ENCODE measurements at places on chromosomes 2 and 18.
A peak's percentile ranks its signal among the peaks of the same experiment; 100 is the strongest.

GRCh38 chr2:46042207-46042637 lies 255.0 kb upstream of the EPAS1 start:
- no peak for DNase-seq

DNA sequence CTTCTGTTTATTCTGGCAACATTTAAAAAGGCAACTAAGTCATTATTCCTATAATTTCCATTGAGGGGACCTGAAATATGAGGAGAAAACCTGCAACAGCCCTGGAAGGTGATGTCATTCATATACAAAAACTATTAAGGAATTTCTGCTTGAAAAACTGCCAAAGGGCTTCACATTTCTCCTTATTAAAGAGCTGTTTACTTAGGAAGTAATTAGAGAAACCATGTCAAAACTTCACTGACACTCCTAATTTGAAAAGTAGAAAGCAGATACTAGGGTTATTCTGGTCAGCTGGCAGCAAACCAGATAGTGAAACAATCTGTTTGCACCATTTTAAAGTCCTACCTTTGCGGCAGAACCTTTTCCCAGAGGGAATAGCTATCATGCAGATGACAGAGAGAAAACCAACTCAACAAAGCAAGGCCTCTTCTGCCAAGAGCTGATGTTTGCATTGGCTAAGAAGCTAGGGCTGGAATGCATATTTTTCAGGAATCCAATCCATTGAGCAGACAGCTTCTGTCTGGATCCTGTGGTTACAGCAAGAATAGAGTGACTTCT lies 592.2 kb upstream of the SYT4 start:
- no peak for DNase-seq

GRCh38 chr2:11839916-11840315 lies 93.5 kb downstream of the LPIN1 start:
- DNase-seq: no peak

- no peak for DNase-seq
These were observed 4.5 kb downstream of the FKBP7 start for GRCh38 chr2:178473931-178474330.

GRCh38 chr2:229852565-229852964 lies 69.2 kb downstream of the TRIP12 start:
- DNase-seq: peak; percentile 33

- DNase-seq: no peak
These were observed 144.4 kb downstream of the GFPT1 start for GRCh38 chr2:69242651-69243051.

DNA sequence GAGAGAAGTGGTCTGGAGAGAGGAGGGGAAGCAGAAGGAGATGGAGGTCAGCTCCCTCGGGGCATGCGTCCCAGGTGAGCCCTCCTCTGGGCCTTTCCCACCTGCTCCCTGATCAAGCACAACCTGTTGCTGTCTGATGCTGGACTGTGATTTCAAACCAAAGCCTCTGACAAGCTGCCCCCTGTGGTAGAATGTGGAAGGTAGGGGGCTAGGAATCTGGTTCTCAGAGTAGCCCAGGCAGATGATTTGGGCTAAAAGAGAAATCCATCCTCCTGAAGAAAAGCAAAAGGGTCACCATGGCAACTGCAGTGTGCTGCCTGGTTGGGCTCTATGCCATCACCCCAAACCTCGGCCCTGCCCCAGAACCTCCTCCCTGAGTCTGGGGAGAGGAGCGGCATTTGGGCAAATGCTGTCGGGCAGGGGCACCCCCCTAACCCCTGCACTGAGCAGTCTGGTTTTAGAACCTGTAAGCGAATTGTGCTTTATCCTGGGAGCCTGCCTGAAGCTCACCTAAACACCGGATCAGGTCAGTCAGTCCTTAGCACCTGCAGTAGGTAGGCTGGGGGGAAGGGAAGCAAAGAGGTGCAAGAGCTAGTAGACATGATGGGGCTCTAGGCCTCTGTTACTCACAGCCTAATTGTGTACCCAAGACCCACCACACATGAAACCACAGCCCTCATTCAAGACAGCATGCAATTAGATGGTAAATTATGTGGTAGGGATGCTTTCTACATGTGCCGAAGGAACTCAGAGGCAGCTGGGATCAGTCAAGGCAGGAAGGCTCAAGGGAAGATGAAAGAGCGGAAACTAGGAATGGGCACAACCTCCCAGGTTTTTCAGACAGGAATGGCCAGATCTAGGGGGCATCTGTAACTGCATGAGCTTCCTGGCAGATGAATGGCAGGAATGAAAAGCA lies 83.5 kb downstream of the DNMT3A start:
- no peak for DNase-seq

- DNase-seq: no peak
These were observed 216.3 kb downstream of the ANAPC1 start for GRCh38 chr2:111667542-111668273.

DNA sequence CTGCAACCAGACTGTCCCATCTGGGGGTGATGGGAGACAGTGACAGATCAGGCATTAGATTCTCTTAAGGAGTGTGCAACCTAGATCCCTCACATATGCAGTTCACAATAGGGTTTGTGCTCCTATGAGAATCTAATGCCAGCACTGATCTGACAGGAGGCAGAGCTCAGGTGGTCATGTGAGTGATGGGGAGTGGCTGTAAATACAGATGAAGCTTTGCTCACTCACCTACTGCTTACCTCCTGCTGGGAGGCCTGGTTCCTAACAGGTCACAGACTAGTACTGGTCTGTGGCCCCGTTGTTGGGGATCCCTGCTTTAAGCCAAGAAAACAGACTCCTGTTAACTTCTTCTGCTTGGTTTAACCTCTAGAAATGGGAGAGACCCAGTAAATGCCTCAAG lies 3.2 kb downstream of the CYP27A1 start:
- no peak for DNase-seq

GRCh38 chr2:215598376-215598975 lies 162.6 kb upstream of the FN1 start:
- DNase-seq: no peak

DNA sequence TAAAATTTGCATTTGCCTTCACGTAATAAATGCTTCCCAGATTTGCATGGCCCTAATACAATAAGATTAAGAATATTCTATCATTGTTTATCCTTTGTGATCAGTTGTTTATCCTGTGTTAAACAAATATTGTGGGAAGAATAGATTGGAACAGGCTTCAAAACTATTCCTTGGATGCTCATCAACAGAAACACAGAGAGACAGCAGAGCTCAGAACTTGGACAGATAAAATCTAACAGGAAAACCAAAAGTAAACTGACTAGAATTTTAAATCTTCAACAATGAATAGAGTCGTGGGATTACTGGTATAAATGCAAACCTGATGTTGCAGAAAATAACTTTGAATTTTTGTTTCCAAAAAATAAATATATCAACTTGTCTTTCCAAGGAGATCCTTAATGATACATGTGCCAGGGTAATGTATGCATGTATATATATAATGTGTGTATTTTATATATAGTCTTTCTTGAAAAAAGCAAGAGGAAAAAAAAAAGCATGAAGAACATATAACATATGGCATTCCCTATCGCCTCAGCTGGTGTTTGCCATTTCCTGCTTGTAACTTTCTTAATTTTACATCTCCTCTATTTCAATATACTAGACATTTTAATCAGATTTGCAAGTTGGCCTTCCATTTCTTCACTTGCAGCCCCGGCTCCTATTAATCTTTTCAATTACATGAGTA lies 59.9 kb upstream of the TANK start:
- DNase-seq: no peak

DNA sequence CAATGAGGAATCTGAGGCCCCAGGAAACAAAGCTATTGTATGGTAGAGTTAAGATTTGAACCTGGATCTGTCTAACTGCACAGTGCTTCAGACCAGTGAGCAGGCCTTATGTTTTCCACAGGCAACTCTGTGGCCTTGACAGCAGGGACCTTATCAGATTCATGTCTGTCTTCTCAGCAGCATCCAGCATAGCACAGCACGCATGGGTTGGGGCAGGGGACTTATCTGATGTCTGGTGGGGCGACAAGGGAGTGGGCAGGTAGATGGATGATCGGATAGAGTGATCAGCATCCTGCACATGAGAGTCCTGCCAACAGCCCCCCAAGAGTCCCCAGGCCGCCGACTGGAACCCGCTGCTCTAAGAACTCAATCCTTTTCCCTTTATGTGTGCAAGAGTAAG lies 28.7 kb upstream of the KCNF1 start:
- DNase-seq: no peak

- peak; percentile 46 for DNase-seq
These were observed 16.9 kb downstream of the LCT start for GRCh38 chr2:135820003-135820618.

DNA sequence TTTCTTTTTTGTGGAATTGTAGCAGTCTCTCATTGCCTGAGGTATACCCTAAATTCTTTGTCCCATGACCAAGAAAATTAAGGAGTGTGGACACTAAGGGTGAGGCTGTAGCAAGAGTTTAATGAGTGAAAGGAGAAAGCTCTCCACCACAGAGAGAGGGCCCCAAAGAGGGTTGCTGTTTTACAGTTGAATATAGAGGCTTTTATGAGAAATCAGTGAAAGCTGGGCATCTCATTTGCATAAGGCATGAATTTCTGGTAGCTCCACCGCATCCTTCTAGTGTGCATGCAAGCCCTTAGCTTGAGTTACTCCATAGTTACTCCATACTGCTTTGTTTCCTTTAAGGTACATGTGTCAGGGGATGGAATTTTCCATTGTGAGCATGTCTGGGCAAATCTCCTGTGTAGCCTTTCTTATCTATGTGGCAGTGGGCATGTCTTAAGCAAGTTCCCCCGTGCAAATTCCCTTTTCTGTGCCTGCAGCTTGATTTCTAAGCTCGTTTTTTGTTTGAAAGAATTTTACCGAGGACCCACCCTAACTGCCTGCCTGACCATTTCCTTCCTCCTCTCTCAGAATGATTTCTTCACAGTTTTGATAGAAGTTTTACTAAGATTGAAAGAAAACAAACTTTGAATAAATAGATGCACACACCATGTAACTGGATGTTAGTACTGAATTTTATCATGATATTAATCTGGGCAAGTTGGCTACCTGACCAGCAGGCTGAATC lies 218.9 kb downstream of the PARD3B start:
- no peak for DNase-seq

DNA sequence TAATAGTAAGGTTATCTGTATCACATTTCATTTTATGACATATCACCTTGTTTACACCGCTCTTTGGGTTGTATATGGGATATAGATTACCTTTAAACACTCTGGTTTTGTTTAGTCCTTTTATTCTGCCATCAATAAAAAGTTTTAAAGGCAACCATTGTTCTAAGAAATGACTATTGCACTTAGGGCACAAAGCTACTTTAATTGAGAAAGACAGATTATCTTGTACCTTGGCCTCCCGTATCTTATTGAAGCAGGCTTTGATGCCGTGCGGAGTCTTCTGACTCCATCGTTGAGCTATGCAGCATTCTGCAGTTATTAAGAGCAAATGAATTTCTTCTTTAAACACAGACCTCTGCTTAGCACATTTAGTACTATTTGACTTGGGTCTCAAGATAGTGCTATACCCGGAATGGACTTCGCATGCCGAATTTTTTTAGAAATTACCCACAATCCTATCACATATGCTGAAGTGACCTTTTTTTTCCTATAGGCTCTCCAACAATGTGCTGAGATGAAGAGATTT lies 16.7 kb downstream of the PKDCC start:
- DNase-seq: no peak

DNA sequence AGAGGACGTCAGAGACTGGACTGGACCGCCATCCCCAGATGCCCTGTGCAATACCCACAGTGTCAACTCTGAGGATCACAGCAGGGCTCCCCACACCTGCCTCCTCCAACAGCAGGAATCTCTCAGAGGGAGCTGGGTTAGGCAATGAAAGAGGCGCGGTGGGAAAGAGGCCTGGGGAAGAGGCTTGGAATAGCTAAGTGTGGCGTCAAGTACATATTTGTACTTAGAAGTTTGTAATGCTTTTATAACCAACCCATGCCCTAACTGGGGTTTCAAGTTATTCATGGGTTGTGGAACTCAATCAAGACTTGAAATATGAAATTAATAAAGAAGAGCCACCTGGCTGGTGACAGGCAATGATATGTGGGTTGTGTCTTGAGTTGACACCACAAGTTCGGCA lies 28.7 kb downstream of the CYP26B1 start:
- no peak for DNase-seq

DNA sequence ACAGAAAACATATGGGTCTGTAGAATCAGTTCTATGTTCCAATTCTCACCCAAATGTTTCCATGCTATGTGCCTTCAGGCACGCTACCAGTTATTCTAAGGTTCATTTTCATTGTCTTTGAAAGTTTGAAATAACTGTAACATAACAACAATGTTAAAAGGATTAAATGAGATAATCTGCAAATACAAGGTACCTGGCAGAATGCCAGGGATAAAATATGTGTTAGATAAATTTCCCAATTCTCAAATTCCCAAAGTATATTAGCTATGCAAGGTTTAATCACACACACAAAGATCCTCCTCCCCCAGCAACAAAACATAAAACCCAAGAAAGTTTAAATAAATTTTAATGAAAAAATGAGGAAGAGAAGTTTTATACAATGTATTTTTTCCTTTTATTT lies 261.2 kb downstream of the LRP1B start:
- DNase-seq: no peak

DNA sequence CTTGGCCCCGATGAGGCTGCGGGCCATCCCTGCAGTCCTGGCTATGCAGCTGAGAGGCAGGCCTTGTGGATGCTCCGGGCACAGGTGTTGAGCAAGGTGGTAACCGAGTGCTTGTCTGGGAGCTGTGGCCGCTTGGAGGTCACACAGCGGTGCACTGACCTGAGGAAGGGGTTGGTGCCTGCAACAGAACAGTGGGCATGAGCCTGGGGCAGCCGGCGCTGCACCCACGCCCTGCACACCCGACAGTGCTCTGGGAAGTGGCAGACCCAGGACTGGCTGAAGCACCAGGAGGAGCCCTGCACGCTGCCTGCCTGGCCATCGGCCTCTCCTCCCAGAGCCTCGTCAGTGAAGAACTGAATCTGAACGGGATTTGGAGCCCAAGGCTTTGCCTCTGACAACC lies 8.2 kb upstream of the POTEE start:
- DNase-seq: no peak

DNA sequence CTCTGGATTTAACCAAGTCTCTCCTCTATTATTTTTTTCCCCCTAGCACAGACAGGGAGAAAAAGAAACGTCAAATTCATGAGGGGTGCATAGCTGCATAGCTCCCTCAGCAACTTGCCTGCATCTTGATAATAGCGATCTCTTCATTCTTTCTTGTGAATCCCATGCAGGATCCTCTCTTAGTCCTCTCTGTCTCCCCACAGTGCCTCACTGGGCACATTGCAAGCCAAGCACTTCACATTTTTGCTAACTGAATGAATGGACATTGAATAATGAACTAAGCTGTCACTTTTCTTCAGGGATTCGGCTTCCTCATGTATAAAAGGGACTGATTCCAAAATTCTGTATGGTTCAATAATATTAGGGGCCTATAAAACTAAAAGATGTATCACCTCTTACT lies 2.9 kb upstream of the EPB41L3 start:
- no peak for DNase-seq

- DNase-seq: no peak
These were observed 11.5 kb upstream of the CNOT11 start for GRCh38 chr2:101241158-101241557.

- DNase-seq: no peak
These were observed 655.0 kb upstream of the CDH2 start for GRCh38 chr18:28831908-28832307.

- DNase-seq: no peak
These were observed 74.1 kb downstream of the GATA6 start for GRCh38 chr18:22243513-22243912.

All from stimulated activated CD8-positive, alpha-beta memory T cell treated with anti-CD3 and anti-CD28 coated beads, Interleukin-2, amount 100 ng/mL, for 1 hour (primary cell).